ENCODE measurements at places on chromosomes 1 and 21.

DNA sequence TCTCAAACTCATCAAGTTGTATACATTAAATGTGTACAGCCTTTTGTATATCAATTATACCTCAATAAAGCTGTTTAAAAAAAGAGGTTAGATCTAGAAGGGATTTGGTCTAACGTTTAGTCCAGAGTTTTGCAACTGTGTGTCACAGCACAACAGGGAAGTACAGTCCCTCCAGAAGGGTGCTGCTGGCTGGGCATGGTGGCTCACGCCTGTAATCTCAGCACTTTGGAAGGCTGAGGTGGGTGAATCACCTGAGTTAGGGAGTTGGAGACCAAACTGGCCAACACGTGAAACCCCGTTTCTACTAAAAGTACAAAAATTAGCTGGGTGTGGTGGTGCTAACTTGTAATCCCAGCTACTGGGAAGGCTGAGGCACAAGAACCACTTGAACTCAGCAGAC, 78.3 kb upstream of the HAO2 start:
- no peak for DNase-seq

GRCh38 chr1:28341591-28341990, 12.8 kb downstream of the MED18 start:
- DNase-seq = no peak

- no peak for DNase-seq
Measured at GRCh38 chr1:43645461-43645860, 4.5 kb upstream of the KDM4A start.

- DNase-seq = no peak
Measured at GRCh38 chr1:185317886-185318310, 855 bp upstream of the IVNS1ABP start.

GRCh38 chr1:180264595-180264994, 34.5 kb downstream of the LHX4 start:
- DNase-seq = no peak

DNA sequence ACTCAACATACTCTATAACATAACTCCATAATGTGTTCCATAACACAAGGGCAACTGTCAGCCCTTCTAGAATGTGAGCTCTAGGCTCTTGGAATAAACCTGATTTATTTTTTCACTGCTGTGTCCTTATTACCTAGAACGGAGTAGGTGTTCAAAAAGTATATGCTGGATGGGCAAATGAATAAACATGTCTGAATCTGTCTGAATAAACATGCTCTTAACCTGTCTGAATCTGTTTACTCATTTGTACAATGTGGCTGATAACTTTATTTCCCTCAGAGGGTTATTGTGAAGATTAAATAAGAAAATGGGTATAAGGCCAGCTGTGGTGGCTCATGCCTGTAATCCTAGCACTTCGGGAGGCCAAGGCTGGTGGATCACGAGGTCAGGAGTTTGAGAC, 42.3 kb downstream of the AZIN2 start:
- no peak for DNase-seq

DNA sequence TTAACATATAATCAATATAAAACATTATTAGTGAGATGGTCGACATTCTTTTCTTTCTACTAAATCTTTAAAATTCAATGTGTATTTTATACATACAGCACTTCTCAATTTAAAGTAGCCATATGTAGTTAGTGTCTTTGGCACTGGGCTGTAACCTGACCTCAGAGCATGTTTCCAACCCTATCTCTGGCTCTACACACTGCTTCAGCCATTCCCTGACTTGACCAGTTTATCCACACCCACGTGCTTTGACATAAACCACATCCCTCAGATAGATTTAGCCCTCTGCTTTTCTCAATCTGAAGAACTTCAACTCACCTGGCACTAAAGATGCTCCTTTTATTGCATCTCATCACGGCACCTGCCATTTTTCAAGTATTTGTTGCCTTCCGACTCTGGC, 58.3 kb downstream of the RGS2 start:
- DNase-seq = no peak

GRCh38 chr1:3244025-3244926, 175.3 kb downstream of the PRDM16 start:
- no peak for DNase-seq

- no peak for DNase-seq
Measured at GRCh38 chr21:44319407-44320065, 19.7 kb downstream of the CFAP410 start.

DNA sequence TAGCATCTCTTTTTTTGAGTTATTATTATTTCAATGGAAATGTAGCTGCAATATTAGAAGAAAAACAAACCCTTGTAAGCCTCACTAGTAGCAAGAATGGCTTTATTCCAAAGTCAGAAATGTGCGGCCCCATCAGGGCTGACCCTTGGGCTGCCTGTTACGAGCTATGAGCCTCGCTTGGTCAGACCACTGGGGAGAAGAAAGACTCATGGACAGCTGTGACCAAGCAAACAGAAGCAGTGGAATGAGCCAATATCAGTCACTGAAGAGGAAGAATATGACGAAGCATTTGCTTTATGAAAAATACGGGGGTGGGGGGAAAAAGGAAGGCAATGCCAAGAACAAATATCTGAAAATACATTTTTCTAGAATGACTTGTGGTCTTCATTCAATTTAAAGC, 504.5 kb downstream of the LMO4 start:
- no peak for DNase-seq

DNA sequence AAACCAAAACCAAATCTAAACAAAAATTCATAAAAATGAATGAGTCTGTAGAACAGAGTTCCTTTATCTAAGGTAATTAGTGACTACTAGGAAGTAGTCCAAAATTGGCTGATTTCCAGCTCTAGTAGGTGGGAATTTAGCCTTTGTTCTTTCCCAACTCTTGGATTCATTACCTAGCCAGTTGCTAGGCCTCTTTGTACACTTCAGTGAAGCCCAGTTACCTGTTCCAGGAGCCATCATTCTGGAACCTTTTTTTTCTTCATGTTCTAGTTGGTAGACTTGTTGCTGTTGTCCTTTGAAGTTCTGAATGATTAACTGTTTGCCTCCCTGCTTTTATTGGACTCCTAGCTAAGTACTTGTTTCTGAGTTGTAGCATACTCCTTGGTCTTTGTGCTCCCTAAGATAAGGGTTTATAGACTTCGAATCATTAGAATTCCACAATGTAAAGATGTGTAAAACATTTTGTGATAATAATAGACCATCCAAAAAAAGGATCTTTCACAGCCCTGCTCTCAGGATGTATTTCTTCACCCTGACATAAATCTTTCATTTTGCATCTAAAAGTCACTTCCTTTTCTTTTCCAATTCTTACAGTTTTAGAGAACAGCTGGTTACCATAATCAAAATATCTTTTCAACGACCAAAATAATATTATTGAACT, 9.8 kb downstream of the PLA2G4A start:
- no peak for DNase-seq

DNA sequence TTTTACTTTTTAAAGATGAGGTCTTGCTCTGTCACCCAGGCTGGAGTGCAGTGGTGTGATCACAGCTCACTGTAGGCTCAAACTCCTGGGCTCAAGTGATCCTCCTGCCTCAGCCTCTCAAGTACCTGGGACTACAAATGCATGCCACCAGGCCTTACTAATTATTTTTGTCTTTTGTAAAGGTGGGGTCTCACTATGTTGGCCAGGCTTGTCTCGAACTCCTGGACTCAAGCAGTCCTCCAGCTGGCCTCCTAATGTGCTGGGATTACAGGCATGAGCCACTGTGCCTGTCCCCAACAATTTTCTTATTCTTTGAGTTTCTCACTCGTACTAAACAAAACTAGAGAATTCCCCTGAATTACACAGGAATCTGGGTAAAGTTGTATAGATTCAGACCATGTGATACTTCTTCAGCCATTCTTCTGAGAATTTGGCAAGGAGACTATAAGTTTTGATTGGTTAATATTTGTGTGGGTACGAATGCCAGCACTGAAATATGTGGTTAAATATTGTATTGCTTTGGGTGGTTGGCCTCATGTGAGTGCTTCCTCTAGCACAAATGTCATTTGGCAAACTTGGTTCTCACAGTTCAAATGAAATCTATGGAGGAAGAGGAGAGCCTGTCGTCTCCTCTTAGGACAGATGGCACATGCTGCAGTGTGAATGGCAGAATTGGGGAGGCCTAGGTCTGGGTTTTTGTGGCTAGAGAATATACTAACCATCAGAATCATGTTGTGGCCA, 104.9 kb downstream of the RUNX1 start:
- no peak for DNase-seq

DNA sequence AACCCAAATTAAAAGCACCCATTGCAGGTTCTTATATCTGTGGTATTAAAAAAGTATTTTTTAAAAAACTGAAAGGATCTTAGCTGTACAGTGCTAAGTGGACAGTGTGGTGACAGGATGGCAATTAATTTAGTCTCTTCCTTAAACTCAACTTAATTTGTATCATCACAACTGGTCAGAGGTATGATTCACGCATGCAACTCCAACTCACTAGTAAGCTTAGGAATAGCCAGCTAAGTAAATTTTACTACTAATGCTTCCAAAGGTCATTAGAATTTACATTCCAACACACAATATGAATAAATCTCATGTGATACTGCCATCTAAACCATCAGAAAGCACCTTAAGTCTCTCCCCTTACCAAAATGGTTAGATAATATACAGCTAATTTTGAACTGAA, 35.4 kb downstream of the ENAH start:
- DNase-seq = no peak

DNA sequence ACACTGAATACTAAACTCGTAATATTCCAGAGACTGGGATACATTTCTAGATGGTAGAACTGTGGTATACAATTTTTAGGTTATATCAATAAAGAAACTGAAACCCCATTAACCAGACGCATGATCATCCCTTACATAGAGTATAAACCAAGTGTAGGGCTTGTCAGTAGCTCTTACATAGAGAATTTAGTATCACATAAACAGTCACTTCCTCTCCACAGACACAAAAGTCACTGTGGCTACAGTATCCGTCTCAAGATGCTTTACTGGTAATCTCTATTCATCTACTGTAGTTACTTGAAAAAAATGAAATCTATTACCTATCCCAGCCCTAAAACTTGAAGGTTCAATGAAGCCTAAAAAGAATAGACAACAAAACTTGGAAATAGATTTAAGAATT, 252.3 kb upstream of the TMPRSS15 start:
- no peak for DNase-seq

DNA sequence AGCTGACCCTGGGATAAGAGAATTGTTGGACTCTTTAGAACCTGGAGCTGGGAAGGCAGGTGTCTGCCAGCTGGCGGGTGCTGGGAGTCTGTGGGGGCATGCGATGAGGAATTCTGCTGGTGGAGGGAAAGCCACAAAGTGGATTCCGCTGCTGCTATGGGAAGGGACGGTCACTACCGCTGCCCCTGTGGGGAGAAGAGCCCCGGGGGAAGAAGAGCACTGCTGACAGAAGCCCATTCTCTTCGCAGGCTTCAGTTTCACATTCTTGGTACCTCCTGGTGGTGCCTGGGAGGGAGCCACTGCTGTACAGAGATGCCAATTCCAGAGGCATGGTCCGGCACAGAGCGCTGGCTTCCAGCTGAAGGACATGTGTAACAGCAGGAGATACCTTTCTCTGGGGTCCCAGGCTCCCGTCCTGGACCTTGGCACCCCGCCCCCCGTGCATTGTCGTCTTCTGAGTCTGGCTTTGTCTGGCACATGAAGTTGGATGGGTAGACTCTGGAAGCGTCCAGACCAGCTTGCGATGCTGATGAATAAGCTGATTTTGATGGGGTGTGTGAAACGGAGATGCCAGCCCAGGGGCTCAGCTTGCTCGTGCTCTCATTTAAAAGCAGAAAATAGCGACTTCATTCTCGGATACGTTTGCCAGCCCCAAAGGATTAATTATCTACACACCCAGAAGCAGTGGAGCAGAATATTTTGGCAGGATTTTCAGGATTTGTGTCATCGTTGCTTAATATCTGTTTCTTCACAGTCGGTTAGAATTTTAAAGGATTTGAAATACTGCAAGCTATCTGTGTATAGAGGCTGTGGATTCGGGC, 13.2 kb downstream of the PDXK start:
- DNase-seq = no peak

GRCh38 chr1:161933592-161934588, 89.8 kb downstream of the OLFML2B start:
- DNase-seq = no peak

DNA sequence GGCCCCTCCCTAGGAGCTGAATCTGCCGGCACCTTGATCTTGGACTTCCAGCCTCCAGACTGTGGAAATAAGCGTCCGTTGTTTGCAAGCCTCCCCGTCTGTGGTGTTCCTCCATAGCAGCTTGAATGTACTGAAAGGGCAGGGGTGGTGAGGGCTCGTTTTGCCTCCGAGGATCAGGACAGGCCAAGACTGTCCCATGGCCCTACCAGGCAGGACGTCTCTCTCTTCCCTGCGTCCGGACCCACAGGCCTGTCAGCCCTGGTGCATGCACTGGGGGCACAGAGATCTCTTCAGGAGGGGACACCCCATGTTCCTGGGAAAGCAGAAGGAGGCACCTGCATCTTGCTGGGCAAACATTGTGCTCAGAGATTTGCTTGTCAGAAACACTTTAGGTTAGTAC, 156.3 kb upstream of the C1orf174 start:
- DNase-seq = no peak

- DNase-seq = no peak
Measured at GRCh38 chr1:23667411-23667810, 24.2 kb upstream of the RPL11 start.

DNA sequence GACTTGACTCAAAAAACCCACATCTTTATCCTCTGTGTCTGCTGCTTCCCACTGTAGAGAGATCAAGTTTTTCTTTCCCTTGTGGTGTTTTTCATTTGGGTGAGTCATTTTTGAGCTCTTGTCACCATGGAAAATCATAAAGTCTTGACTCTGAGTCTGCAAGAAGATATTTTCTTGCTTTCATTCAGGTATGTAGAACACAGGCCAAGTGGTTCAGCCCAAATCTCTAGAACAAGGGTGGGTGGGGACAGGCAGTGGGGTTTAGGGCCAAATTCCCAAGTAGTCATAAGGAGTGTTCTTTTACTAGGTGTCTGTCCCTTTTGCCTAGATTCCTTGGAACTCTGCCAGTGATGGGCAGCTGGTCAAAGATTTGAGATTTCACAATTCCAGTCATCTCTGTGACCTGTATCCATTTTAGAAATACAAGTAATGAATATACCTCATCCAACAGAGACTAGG, 21.5 kb upstream of the ARHGAP29 start:
- no peak for DNase-seq

- DNase-seq = no peak
Measured at GRCh38 chr1:245788269-245788668, 633.5 kb downstream of the KIF26B start.

- no peak for DNase-seq
Measured at GRCh38 chr1:192832492-192832891, 23.7 kb downstream of the RGS2 start.

GRCh38 chr1:195738966-195739650, 869.1 kb downstream of the KCNT2 start:
- DNase-seq = no peak

DNA sequence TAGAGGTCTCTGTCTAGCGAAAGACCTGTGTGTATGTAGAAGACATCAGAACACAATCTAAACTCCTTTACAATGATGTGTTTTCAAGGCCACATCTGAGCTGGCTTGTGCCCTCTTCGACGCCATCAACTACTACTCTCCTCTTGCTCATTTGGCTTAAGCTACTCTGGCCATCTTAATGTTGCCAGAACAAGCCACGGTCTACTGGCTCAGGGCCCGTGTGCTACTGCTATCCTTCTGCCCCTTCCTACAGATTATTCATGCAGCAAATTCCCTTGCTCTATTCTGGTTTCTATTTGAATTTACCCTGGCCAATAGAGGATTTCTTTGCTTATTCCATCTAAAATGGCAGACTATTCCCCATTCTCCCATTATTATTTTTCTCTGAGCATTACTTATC, 121.7 kb downstream of the ZZZ3 start:
- no peak for DNase-seq

GRCh38 chr1:188367661-188368060, 1538.9 kb downstream of the PLA2G4A start:
- no peak for DNase-seq
